ENCODE measurements at places on chromosomes 3 and 15. TPM values are rescaled to one million over a fixed set of nuclear protein-coding genes. Genes with fewer than 3 reads are reported as not detected.

RPL32 gene
- total RNA-seq: 993 TPM

VWA5B2 gene
- total RNA-seq: not detected

SERPINI1 gene
- 3.0 TPM for total RNA-seq

GRCh38 chr15:70720228-70721016 lies 42.9 kb downstream of the UACA start:
- no peak for DNase-seq

DNA sequence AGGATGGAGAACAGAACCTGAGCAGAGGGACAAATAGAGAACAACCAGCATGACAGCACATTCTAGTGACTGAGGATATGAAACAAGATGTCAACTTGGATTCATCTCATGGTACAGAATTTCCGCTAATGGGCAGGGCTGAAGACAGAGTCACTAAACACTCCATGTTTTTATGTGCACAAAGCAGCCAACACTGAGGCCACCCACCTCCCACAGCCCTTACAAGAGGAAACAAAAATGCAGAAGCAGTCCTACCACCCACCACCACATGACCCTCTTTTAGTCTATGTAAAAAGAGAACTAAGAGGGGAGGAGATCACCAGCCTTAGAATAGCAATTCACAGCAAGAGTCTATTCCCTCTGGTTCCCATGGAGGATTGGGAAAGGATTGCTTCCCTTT lies 131.4 kb upstream of the UBE2E2 start:
- DNase-seq: no peak
